ENCODE measurements at places on chromosomes 3 and 15. TPM values are rescaled to one million over a fixed set of nuclear protein-coding genes. Genes with fewer than 3 reads are reported as not detected.

- H3K4me1 ChIP-seq, result no peaks in the 10 kb centered on the region
- no peak for DNase-seq
- H3K36me3 ChIP-seq, result no peaks in the 10 kb centered on the region
- no peak overlapping the region for H3K4me3 ChIP-seq
These were observed 33.9 kb upstream of the NANOGP8 start for GRCh38 chr15:35118960-35119359.

Gene DGKG
- 15.0 TPM for total RNA-seq

DNA sequence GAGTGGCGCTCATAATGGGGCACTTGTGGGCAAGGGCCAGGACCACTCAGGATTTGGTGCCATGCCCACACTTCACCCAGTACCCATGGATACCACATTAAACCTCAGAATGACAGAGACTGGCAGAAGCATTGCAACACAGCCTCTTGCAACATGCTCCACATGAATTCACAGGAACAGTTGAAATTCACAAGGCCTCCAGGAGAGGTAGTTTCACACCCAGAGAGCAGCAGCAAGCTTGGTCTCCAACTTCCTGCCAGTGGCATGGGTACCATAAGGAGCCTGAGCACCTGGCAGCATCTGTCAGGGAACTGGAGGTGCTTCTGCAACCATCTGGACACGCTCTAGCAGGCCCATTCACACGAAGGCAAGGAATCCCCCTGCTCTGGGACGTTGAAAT, 101.0 kb downstream of the OSBPL10 start:
- H3K4me3 ChIP-seq, result no peak overlapping the region
- no peak overlapping the region for H3K27ac ChIP-seq
- no peaks in the 10 kb centered on the region for H3K27me3 ChIP-seq

Gene MUC4
- total RNA-seq, result 0.20 TPM

Gene RNU5B-1
- not detected for total RNA-seq

DNA sequence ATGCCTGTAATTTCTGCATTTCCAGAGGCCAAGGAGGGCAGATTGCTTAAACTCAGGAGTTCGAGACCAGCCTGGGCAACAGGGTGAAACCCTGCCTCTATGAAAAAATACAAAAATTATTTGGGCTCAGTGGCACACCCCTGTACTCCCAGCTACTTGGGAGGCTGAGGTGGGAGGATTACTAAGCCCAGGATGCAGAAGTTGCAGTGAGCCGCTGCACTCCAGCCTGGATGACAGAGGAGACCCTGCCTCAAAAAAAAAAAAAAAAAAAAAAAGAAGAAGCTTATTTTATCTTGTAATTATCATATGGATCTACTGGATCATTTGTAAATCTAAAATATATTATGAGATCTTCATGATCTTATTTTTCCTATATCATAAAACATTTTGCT, 84.1 kb downstream of the PPCDC start:
- peaks cover 19% of the 10 kb centered on the region for H3K4me1 ChIP-seq
- no peaks in the 10 kb centered on the region for H3K27me3 ChIP-seq

- no peak overlapping the region for H3K4me3 ChIP-seq
- peak overlapping the region; percentile 88 for H3K27ac ChIP-seq
- DNase-seq, result no peak
- H3K36me3 ChIP-seq, result no peaks in the 10 kb centered on the region
These were observed 101.6 kb downstream of the CGNL1 start for GRCh38 chr15:57477736-57478522.

- no peak overlapping the region for H3K27ac ChIP-seq
- DNase-seq, result no peak
- H3K36me3 ChIP-seq, result no peaks in the 10 kb centered on the region
- H3K4me3 ChIP-seq, result no peak overlapping the region
These were observed 6.8 kb downstream of the IL17RE start for GRCh38 chr3:9909221-9910013.

All from thyroid gland (tissue), 4 donors.